ENCODE measurements at places on chromosomes 2 and 18. TPM values are rescaled to one million over a fixed set of nuclear protein-coding genes. Genes with fewer than 3 reads are reported as not detected.

- DNase-seq = no peak
Observed at GRCh38 chr2:223805008-223805407, 32.4 kb downstream of the AP1S3 start.

LGALSL gene
- 31.1 TPM for total RNA-seq

DNA sequence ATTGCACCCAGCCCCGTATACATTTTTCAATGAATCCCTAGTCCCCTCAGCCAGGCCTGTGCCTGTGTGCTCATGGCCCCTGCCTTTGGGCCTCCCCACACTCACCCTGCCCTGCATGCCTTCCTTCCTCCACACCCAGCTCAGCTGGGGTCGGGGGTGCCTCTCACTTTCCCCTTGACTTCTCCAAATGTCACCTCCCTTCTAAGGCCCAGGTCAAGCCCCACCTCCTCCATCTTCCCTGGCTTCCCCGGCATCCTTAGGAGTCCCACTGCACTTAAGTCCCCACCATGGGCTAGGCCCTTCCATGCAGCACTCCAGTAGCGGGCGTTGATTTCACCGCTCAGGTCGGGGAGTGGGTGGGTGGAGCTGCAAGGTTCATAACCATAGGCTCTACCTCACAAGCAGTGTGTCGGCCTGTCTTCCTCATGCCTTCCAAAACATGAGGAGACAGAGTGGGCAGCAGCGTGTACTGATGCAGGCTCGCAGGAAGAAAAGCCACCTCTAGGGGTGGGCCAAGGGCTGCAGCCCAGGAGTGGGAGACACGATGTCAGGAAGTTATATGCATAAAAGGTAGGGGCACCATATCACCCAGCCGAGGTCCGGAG, 47.7 kb downstream of the DNMT3A start:
- DNase-seq = no peak

DNA sequence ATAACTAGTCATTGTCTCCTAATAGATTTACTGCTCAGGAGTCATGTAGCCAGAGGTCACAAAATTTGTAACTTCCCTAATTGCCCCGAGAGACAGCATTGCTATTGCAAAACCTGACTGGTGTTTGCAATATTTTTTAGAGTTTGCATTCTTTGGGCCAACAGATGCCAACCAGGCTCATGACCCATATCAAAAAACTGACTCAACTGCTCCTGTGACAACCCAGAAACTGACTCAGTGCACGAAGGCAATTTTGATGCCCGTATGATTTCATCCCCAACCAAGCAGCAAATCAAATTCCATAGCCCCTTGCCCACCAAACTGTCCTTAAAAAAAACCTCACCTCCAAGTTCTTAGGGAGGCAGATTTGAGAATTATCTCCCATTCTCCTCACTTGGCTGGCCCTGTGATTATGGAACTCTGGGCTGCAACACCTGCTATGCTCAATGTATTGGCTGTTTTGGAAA, 951.3 kb downstream of the TSN start:
- no peak for DNase-seq

GRCh38 chr2:143575340-143575739, 446.1 kb downstream of the ARHGAP15 start:
- DNase-seq = peak; percentile 46

GRCh38 chr2:178679891-178680290, 127.3 kb downstream of the TTN start:
- no peak for DNase-seq

DNA sequence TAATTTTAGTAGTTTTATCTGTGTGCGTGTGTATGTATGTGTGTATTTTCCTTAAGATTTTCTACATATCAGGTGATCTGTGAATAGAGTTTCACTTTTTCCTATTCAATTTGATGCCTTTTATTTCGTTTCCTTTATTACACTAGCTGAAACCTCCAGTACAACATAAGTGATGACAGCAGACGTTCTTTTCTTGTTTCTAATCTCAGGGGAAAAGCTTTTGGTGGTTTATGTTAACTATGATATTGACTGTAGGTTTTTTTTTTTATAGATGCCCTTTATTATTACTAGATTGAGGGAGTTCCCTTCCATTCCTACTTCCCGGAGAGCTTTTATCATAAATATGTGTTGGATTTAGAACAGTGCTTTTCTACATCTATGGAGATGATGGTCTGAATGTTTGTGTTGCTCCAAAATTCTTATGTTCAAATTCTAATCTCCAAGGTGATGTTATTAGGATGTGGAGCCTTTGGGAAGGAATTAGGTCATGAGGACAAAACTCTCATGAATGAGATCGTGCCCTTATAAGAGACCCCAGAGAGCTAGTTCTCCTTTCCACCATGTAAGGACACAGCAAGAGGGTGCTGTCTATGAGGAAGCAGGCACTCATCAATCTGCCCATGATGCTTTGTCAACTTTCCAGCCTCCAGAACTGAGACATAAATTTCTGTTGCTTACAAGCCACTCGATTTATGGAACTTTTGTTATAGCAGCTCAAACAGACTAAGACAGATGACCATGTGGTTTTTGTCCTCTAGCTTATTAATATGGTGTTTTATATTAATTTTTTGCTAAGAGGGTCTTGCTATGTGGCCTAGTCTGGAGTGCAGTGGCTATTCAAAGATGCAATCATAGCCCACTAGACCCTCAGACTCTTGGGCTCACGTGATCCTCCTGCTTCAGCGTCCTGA, 5.9 kb upstream of the RHBDD1 start:
- no peak for DNase-seq

EPHA4 gene
- total RNA-seq = 300 TPM

CD28 gene
- total RNA-seq = not detected

KIAA2012 gene
- total RNA-seq = not detected

GRCh38 chr2:120539937-120540718, 194.2 kb downstream of the INHBB start:
- DNase-seq = peak; percentile 23

DNA sequence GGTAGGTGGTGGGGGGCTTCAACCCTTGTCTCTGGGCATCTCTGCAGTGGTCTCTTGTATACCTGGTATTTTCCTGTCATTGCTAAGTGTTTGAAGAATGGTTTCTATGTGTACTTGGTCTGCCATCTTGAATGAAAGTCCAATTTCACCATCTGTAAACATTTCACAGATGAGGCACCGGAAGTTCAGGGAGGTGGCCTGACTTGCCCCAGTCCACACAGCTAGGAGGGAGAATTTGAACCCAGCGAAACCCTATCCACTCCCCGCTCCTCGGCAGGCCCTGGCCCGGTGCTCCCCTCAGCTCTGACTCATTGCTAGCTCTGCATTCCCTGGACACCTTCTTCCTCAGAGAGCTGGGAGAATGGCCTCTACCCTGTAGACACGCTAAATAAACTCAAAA, 30.5 kb downstream of the ZAP70 start:
- DNase-seq = no peak

DNA sequence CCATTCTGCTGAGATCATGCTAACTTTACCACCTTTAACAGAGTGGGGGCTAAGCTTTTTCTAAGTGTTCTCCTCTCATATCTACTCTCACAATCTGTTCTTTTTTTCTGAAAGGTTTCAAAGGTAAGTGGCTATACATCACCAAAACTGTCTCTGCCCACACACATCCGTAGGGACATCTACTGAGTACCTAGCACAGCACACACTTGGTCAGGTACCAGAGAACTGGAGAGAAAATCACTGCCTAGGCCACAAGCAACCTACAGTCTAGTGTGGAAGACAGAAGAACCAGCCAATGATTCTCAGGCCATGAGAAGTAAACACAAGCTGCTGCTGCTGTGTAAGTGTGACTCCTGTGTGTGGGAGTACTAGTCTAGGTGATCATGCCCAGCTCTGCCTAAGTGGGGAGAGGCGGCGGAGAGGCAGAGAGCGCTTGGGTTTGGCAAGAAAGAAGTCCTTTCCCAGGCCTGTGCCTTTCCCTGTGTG, 176.1 kb upstream of the ZFP36L2 start:
- no peak for DNase-seq

DNA sequence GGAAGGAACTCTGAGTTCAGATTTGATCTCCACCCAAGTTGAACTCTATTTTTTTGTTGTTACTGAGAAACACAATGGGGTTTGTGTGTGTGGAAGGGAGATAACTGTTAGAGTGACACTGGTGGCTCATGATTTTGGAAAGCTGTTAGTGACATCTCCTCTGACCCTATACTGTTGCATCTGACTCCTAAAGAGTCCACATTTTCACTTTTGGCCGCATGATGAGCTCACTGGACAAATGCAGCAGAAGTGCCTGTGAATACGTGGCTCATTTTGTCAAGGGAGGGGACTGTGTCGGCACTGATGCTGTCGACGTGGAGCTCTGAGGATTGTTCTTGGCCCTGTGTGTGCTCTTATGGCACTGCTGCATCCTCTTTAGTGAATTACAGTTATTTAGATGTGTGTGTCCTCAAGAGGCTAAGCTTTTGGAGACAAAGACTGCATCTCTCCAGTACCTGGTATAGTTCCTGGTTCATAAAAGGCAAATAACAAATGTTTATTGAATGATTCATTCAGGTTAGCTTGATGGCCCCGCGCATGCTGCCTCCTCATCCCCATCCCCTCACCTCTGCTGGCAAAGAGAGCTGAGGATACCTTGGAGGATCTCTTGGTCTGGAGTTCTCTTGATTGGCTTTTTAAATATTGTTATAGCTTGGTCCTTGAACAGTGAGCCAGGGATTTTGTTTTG, 135.4 kb downstream of the PHLPP1 start:
- no peak for DNase-seq

CREG2 gene
- total RNA-seq = not detected

SMARCAL1 gene
- 30.3 TPM for total RNA-seq

DNA sequence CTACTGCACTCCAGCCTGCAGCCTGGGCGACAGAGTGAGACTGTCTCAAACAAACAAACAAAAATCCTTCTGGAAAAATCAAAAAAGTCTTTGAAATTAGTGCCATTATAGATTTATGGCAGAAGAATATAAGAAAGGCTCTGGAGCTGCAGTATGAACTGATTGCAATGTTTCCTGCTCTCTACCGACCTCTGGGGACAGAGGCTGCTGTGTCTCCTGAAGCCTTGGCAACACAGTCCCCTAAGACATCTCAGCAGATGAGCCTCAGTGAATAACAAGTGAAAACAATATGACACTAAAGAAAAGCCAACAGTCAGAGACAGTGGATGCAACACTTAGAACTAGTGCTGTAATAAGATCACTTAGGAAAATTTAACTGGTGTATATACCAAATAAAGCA, 494.9 kb upstream of the LRATD1 start:
- DNase-seq = peak; percentile 54

- DNase-seq = peak; percentile 12
Observed at GRCh38 chr2:112621790-112622527, 23.8 kb upstream of the SLC20A1 start.

ALK gene
- not detected for total RNA-seq

RGPD8 gene
- total RNA-seq = 11.1 TPM

TBR1 gene
- 0.09 TPM for total RNA-seq

GRCh38 chr2:224083638-224084037, 44.6 kb upstream of the SERPINE2 start:
- DNase-seq = no peak

LYG2 gene
- not detected for total RNA-seq

DNA sequence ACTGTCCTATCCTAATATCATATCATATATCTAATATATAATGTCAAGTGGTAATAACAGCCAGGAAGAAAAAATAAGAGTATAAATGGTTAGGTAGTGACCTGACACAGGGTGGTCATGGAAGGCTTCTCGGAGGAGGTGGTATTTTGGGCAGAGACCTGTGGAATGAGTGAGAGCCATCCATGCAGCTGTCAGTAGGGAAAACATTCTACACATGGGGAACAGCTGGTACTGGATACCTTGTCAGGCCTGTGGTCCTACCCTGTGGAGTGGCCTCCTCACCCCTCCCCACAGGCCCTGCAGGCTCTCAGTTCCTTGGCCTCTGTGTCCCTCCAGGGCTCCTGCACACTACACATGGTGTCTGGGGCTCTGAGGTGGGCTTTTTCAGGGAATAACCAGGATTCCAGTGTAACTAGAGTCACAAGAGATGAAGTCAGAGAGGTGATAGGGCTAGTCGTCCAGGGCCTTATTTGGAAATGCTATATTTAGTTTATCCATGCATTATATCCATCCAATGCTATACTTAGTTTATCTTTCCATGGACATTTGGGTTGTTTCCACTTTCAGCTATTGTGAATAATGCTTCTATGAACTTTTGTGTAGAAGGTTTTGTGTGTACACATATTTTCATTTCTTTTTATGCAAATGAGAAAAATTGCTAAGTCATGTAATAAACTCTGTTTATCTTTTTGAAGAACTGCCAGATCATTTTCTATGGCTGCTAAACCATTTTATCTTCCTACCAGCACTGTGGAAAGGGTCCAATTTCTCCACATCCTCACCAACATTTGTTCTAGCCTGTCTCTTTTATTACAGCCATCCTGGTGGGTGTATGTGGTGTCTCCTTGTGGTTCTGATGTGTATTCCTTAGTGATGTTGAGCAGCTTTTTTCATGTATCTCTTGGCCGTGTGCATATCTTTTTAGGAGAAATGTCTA, 75.6 kb downstream of the TPGS2 start:
- DNase-seq = no peak

- no peak for DNase-seq
Observed at GRCh38 chr2:224786848-224787247, 70.7 kb upstream of the CCDC195 start.

- peak; percentile 27 for DNase-seq
Observed at GRCh38 chr2:9207641-9208311, 1.2 kb downstream of the ASAP2 start.

DNA sequence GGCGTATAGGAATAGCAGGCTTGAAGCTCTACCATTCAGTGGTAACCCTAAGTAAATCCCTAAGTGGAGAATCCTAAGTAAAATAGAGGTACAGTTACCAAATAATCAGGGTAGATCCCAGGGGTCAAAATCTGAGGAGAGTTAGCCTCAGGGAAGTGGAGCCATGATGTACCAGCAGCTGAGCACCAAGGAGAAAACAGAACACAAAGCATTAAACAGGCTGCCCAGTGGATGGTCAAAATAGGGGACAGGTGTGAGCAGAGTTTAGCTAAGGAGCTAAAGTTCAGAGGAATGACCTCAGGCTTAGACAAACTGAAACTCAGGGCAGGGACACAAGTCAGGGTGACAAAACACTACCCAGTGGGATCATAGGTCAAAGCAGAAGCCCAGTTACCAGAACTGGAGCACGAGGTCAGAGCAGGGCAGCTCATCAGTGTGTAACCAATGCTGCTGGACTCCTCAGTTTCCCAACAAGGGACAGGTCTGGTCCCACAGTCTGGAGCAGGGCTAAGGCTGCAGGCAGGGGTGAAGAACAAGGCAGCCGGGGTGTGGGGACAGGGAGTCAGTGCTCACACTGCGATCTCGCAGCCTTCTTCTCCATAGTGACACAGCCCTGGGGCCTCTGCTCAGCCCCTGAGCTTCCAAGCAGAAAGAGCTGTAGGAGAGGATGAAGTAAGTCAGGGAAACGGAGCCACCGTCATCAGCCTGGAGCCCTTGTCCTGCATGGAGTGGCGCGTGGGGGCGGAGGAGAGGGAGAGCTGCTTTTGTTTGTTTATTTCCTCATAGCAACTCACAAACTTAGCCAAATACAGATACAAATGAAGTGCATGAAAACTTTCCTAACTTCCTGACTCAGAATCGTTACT, 264.0 kb downstream of the MREG start:
- DNase-seq = no peak

Measured in neural progenitor cell (in vitro differentiated cells).